HCT116 (cell line): ENCODE measurements at places on chromosomes 6 and 20.
A peak's percentile ranks its signal among the peaks of the same experiment; 100 is the strongest.

DNA sequence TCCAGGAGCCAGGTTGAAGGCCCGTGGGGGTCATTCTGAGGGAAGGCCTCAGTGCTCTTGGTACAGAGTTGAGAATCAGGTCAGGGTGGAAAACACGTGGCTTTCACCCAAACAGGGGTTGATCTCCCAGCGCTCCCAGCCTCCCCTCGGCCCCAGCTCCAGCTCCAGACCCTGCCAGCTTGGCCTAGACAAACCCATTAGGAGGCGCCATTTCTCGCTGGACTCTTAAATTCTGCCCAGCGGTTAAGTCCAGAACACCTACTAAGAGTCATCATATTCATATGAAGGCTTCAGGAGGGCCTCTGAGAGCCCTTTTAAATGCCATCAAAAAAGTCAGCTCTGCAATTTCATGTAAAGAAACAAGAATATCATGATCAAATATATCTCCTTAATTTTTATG, 158.0 kb upstream of the RIN2 start:
- DNase-seq, result no peak
- H3K36me3 ChIP-seq, result no peaks in the 10 kb centered on the region
- no peaks in the 10 kb centered on the region for H3K4me1 ChIP-seq
- H3K27ac ChIP-seq, result no peak overlapping the region

DNA sequence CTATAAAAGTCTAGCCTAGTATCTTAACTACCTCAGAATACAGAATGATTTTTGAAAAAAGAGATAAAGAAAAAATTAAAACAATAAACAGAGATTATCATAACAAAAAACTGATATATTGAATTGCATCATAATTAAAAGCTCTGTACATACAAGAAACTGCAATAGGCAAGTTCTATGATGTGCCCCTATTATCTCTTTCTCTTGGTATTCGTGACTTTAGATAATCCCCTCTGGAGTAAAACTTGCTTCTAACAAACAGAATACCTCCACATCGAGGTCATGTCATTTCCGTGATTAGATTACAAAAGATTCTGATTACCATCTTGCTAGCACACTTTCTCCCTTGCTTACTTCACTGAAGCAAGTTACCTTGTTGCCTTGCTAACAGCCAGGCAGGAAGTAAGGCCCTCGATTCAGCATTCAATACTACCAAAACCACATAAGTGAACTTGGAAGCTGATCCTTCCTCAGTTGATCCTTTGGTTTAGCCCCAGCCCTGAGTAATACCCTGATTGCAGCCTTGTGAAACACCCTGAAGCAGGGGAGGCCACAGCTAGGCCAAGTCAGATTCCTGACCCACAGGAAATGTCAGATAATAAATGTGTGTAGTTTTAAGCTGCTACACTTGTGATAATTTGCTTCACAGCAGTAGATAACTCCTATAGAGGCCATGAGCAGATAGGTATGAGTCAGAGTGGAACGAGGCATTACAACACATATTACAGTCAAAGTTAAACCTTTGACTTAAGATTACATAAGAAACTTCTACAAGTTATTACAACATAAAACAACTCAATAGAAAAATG, 53.7 kb upstream of the TMX4 start:
- H3K4me3 ChIP-seq, result no peak overlapping the region
- H3K36me3 ChIP-seq, result no peaks in the 10 kb centered on the region
- H3K27ac ChIP-seq, result no peak overlapping the region
- no peaks in the 10 kb centered on the region for H3K27me3 ChIP-seq
- DNase-seq, result no peak

GRCh38 chr20:37481610-37482009, 39.4 kb upstream of the NNAT start:
- no peak for DNase-seq
- H3K4me3 ChIP-seq, result no peak overlapping the region
- no peak overlapping the region for H3K27ac ChIP-seq
- no peaks in the 10 kb centered on the region for H3K36me3 ChIP-seq
- peaks cover 74% of the 10 kb centered on the region for H3K27me3 ChIP-seq
- H3K4me1 ChIP-seq, result no peaks in the 10 kb centered on the region

- DNase-seq, result no peak
- H3K4me1 ChIP-seq, result peaks cover 8% of the 10 kb centered on the region; the same call in 1 of the 2 replicates
- H3K36me3 ChIP-seq, result no peaks in the 10 kb centered on the region
- H3K27ac ChIP-seq, result no peak overlapping the region
- no peak overlapping the region for H3K4me3 ChIP-seq
Measured at GRCh38 chr6:1187293-1188131, 124.4 kb upstream of the FOXQ1 start.

DNA sequence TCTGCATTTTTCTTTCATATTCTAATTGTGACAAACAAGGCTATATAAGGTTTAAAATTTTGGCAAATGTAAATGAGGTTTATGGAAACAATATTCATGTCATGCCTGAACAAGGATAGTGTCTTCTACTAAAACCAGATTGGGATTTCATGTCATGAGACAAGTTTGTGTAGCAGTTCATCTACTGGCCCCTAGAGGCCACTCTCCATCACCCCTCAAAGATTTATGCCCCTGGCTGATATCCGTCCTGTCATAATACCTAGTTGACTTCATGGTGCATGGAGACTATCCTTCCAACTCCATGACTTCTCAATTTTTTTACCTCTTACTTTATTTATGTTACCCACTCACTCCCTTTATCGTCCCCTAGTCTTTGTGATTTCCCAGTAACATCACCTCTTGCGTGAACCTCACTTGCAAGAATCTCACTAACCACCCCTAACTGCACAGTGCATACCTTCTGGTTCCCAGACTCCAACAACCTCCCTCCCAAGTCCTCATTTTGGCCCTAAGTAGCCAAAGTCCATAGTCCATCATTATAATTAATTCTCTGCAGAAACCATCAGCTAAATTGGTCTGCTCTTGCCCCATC, 179.8 kb downstream of the TASP1 start:
- H3K27me3 ChIP-seq, result no peaks in the 10 kb centered on the region
- no peaks in the 10 kb centered on the region for H3K36me3 ChIP-seq
- peak; percentile 13 for DNase-seq
- H3K27ac ChIP-seq, result no peak overlapping the region

GRCh38 chr6:148183776-148184175, 158.9 kb upstream of the SASH1 start:
- H3K27me3 ChIP-seq, result no peaks in the 10 kb centered on the region
- no peaks in the 10 kb centered on the region for H3K36me3 ChIP-seq
- H3K27ac ChIP-seq, result no peak overlapping the region
- no peaks in the 10 kb centered on the region for H3K4me1 ChIP-seq
- H3K4me3 ChIP-seq, result no peak overlapping the region

DNA sequence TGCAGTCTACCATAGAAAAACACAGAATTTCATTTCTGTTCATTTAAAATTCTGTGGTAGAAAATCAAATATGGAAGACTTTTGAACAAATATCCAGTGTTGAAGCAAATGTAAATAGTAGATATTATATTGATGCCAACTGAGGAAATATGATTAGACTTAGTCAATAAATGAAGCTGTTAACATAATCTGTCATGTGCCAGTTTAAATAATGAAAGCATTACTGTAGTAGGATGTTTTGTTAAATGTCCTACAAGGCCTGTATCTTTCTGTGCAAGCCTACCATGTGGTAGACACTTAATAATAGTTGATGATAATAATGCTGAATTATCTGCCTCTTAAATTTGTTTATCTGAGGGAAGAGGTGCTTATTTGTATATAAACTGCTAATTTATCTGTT, 55.9 kb downstream of the CBFA2T2 start:
- H3K27ac ChIP-seq, result no peak overlapping the region
- no peaks in the 10 kb centered on the region for H3K27me3 ChIP-seq
- no peak for DNase-seq
- H3K4me3 ChIP-seq, result no peak overlapping the region

- no peaks in the 10 kb centered on the region for H3K27me3 ChIP-seq
- no peaks in the 10 kb centered on the region for H3K36me3 ChIP-seq
- H3K4me3 ChIP-seq, result peak overlapping the region; percentile 70
Measured at GRCh38 chr6:2998998-2999617, 586 bp upstream of the NQO2 start.

- no peak overlapping the region for H3K27ac ChIP-seq
- no peak for DNase-seq
- no peaks in the 10 kb centered on the region for H3K27me3 ChIP-seq
- no peaks in the 10 kb centered on the region; the same call in 1 of the 2 replicates for H3K4me1 ChIP-seq
- H3K36me3 ChIP-seq, result no peaks in the 10 kb centered on the region
- no peak overlapping the region for H3K4me3 ChIP-seq
Measured at GRCh38 chr6:78465059-78465634, 402.2 kb upstream of the IRAK1BP1 start.

DNA sequence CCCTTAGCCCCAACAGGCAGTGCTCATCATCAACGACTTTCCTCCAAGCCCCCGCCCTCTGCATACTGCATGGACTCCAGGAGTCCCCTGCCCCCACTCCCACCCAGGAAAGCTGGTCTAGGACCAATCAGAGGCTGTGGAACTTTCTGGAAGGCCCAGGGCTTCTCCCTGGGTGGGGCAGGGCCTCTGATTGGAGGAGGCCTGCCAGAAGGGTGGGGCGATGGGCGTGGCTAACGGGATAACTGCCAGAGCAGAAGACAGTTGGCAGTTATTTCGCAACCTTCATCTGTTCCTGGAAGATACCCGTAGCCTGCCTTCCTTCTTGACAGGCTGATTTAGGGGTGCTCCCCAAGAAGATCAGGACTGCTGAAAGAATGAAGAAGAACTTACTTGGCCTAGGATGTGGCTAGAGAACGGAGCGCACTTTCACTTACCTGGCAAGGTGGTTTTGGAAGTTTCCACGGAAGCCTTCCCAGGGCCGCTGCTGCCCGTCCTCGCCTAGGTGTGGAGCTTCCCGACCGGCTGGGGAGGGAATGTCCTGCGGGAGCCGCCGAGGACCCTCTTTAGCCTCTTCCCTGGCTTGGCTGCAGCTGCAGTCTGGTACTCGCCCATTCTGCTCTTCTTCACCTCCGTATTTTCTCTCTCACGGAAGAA, 209.0 kb downstream of the LRFN2 start:
- H3K4me1 ChIP-seq, result no peaks in the 10 kb centered on the region
- DNase-seq, result no peak
- H3K27ac ChIP-seq, result no peak overlapping the region
- H3K4me3 ChIP-seq, result no peak overlapping the region
